CD4-positive, alpha-beta T cell treated with Interferon gamma for 1 hour (primary cell): ENCODE measurements at places on chromosomes 5 and 9.

GRCh38 chr9:22136461-22137096 is 127.5 kb upstream of the CDKN2B start:
- DNase-seq, result no peak

- no peak for DNase-seq
Observed at GRCh38 chr5:120684213-120684612, 220.1 kb downstream of the PRR16 start.

GRCh38 chr5:120640778-120641177 is 176.7 kb downstream of the PRR16 start:
- no peak for DNase-seq

- no peak for DNase-seq
Observed at GRCh38 chr5:8879248-8879647, 666.6 kb downstream of the SEMA5A start.

- DNase-seq, result no peak
Observed at GRCh38 chr9:82332018-82332773, 343.6 kb downstream of the SPATA31D1 start.

DNA sequence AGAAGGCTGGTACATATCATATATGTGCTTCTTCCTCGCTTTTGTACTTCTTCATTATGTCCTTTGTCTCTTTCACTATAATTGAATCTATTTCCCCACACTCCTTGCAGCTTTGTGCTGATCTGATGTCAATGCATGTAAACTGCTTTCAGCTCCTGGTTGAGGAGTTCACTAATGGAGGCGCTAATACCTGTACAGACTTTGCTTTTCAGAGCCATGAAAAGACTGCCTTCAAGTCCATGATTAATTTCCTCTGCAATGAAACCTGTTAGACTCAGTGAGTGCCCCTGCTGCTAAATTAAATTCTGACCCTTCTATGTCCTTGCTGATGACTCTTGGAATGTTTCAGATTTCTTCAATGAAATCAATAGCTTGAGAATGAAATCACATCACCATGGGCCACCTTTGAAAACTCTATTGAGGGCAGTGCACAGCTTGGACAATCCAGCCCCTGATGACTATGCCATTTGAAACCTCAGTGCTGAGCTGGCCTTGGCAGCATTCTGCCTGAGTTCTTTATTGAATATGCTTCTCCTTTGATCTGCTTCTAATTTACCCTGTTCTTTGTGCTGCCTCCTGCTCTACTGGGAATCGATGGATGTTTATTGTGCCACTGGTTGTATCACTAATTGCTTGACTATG is 358.2 kb upstream of the DMAC1 start:
- no peak for DNase-seq

DNA sequence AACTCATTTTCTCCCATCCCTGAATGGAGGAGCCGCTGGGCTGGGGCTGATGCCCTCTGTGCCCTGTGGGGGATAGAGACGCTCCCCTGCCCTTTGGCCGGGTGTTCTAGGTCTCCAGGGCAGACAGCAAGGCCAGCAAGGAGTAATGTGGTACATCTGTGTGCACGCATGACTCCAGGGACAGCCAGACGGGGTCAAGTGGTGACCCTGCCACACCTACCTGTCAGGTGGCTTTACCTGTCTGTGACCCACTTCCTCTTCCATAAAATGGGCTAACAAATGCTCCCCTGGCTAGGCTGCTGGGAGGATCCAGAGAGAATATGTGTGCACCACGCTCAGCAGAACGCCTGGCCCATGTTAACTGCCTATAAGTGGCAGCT is 35.4 kb upstream of the BARHL1 start:
- no peak for DNase-seq

GRCh38 chr5:177335701-177336065 is 15.8 kb downstream of the LMAN2 start:
- DNase-seq, result no peak

DNA sequence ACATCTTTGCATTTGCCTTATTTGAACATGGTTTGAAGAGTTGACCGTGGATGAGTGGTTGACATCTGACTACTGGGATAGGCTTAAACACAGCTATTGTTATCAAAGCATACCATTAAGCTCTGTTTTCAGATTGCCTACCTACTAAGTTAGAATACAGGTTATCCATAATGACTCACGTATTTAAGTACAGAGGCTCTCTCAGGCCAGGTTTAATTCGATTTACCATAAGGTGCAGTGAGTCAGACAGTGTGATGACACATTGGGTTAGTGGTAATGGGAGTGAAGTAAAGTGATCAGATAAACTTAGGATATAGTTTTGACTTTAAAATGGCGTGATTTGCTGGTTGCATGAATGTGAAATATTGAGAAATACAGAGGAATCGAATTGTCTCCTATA is 732.0 kb upstream of the CTNND2 start:
- no peak for DNase-seq

- no peak for DNase-seq
Observed at GRCh38 chr5:167284222-167284890, 1007.1 kb upstream of the WWC1 start.

DNA sequence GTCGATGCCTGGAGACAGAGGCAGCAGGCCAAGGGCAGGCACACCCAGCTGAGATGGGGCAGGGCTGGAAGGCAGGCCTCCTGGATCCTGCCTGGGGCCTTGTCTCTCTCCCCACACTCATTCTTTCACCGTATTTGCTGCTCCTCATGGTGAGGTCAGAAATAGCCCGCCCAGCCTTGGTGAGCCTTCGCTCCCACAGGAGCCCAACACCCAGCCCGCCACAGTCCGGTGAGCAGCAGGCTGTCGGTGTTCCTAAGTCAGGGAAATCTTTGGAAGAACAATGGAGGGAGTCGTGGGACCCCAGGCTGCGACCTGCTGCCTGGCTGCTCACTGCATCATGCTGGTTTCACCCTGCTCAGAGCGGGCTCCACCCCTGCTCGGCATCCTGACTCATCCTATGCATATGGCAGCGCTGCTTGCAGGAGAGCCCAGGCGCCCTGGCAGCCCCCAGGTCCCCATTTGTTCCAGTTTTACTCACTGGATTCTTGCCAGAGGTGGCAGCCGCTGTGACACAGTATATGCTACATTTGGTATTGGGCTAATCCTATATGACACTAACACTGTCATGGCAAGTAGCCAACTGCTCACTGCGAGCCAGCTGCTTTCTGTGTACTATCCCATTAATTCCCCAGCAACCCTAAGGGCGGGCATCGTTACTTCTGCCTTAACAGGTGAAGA is 53.2 kb upstream of the NCS1 start:
- no peak for DNase-seq
